ENCODE measurements at places on chromosomes 2 and 18. TPM values are rescaled to one million over a fixed set of nuclear protein-coding genes. Genes with fewer than 3 reads are reported as not detected.

GRCh38 chr2:45857867-45858520 is 206.5 kb downstream of the PRKCE start:
- no peak for DNase-seq

Gene CAPN14
- 0.03 TPM for polyA plus RNA-seq

Gene MYOM1
- polyA plus RNA-seq, result 5.9 TPM

Gene ACMSD
- polyA plus RNA-seq, result 36.4 TPM

GRCh38 chr2:126482582-126483464 is 173.1 kb upstream of the GYPC start:
- no peak for DNase-seq

DNA sequence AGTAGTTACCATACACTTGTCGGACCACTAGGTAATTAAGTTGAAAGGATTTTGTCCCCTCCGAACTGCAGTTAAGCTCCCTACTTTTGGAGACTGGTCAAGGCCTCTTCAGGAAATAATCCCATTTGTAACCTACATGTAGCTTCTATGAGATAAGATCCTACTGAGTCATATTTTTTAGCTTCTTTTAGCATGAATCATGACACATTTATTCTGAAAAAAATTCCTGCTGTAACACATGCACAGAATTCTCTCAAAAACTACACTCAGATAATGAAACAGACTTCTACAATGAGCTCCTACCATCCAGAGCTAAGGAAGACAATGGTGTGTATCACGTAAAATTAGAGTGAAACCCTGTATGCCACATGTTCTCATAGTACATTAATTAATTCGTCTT is 100.7 kb upstream of the CCDC195 start:
- no peak for DNase-seq

- DNase-seq, result no peak
These were observed 37.7 kb upstream of the CDC42EP3 start for GRCh38 chr2:37709111-37709510.

DNA sequence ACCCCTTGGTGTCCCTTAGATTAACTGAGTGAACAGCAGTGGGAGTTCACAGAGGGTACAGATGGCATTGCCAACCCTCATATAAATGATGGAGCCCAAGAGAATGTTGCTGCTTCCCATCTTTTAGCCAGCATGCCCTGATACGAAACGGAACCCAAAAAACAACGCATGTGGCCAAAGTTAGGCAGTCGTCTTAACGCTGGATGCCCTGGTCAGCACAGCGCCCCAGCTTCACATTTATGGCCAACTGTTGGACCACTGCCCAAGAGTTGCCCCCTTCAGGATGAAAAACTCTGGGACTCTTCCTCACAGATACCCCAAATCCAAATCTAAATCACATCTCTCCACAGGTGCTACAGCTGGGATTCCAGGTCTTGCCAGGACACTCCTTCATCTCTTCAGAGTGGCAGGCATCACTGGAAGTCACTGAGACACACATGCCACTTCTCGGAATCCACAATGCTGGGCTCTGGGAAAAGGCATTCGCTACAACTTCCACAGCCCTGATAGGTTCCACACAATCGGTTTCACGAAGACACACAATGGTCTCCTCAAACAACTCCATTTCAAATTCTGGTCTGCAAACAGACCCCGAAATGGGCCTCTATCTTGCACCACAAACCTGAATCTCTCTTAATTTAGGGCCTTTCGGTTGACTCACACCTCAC is 44.6 kb downstream of the LONRF2 start:
- no peak for DNase-seq

Gene PDE11A
- polyA plus RNA-seq, result 8.1 TPM

Gene TMEM214
- polyA plus RNA-seq, result 69.4 TPM

DNA sequence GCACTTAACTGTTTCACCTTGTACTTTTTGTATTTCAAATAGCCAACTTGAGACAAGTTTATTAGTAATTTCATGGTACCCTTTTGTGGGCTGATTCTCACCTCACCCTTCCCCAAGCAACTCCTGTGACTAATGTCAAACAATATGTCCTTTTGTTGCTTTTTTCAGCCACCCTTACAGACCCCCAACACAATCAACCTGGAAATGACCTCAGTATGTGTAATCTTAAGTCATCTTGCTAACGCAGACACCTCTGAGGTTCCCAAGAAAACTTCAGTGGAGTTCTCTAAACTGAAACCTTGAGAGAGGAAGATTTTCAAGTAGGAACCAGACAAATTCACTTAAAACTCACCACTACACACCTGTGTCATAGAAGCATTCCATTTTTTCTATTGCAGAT is 69.5 kb downstream of the KYNU start:
- DNase-seq, result no peak

Gene ASXL3
- polyA plus RNA-seq, result 5.4 TPM

DNA sequence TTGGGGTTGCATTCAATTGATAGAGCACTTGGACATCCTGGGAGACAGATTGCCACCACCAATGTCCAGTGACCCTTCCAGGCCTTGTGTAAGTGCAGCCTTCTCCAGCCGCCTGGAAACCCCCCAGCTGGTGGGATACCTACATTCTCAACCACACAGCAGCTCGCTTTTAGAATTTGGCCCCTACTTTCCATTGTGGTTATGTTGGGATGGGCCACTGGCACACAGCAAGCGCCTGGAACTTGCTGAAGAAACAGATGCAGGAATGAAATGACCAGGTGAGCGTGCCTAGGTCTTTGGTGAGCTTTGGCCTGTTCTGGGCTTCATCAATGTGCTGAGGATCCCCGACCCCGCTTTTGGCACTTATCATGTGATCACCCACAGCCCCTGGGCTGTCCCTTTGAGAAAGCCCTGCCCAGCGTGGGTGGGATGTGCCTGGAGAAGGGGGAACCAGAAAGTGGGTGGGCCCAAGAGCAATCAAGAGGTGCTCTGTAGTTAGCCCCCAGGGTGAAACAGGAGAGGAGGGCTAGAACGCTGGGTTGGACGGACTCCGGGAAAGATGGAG is 16.0 kb upstream of the NTSR2 start:
- DNase-seq, result no peak

- DNase-seq, result no peak
These were observed 69.5 kb downstream of the IL1R2 start for GRCh38 chr2:102061286-102061699.
